Stimulated activated CD4-positive, alpha-beta T cell treated with anti-CD3 and anti-CD28 coated beads, Interleukin-4, amount 100 ng/mL, for 24 hours (primary cell): ENCODE measurements at places on chromosomes 3 and 15.
A peak's percentile ranks its signal among the peaks of the same experiment; 100 is the strongest.

DNA sequence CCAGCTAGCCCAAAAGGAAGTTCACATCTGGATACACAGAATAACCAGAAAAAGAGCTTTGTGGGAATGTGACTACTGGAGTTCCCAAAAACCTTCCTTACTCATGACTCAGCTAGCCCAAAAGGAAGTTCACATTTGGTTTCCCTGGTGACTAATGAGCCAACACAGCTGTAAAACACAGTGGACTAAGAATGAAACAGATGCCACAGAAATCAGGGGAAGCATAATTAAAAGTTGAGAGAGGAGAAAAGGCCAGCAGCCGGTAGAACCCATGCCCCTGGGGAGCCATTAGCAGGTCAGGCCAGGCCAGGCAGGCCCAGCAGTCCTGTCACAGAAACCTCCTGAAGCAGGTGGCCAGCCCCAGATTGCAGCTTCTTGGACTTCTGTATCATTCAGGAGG is 130.3 kb downstream of the GHSR start:
- DNase-seq = no peak

DNA sequence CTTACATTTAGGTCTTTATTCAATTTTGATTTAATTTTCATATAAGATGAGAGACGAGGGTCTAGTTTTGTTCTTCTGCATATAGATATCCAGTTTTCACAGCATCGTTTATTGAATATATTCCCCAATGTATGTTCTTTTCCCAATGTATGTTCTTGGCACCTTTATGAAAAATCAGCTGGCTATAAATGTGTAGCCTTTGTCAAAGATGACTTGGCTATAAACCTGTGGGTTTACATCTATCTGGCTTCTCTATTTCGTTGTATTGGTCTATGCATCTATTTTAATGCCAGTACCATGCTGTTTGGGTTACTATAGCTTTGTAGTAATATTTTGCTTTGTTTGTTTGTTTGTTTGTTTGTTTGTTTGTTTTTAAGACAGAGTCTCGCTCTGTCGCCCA is 11.7 kb upstream of the IREB2 start:
- DNase-seq = no peak

DNA sequence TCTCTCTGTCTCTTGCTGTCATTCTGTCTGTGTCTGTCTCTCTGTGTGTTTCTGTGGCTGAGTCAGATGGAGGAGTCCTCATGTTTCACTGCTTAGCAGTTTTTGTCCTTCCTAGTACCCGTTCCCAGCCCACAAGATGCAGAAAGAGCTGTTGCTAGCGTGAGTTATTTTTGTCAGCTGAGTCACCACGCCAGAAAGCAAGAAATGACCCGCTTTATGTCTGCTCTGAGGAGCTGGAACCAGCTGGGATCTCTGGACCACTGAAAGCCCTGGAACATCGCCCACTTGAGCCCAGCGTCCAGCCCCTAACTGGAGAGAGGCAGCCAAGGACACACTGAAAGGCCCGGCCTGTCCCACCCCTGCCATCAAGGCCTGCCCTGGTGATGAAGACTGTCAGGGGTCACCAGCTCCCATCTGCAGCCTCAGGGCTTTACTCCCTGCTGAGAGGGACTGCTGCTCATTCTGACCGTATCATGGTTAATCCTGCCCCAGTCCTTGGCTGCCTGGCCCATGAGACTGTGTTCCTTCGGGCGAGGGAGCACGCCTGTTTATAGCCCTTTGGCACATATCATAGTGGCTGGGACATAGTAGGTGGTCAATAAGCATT is 101.7 kb upstream of the TPM1 start:
- DNase-seq = peak; percentile 14

DNA sequence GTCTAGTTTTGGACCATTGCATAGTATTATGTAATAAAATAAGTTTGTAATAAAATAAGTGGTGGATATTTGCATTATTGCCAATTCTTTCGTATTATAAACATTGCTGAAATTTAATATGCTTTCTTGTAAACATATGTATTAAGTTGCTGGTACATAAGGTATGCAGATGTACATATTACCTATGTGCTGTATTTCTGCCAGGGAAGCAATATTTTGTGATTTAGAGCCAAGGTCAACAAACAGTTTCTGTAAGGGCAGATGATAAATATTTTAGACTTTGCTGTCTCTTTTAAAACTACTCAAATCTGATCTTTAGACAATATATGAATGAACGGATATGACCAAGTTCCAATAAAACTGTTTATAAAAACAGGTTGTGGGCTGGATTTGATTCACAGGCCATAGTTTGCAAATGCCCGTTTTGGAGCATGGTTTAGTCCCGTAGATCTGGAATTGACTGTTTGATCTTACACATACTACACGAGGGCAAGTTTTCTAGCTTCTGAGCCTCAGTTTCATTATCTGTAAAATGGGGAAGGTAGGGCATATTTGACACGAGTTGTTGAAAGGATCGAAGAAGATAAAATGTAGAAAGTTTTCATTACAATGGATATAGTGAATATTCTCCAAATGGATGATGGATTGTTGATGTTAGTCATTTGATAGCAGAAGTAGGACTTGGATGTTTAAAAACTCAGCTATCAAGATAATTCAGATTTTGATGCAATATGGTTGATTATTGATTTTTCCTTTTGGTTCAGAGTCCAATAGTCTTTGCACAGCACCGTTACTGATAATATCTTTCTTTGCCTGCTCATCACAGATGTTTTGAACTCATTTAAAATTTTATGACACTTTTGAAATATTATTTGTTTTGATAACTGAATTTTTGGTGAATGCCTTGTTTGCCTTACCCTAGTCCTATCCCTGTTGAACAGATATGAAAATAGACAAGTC is 394.6 kb downstream of the FEZF2 start:
- no peak for DNase-seq

- DNase-seq = no peak
Measured at GRCh38 chr3:124248471-124249028, 256.6 kb upstream of the ROPN1 start.

DNA sequence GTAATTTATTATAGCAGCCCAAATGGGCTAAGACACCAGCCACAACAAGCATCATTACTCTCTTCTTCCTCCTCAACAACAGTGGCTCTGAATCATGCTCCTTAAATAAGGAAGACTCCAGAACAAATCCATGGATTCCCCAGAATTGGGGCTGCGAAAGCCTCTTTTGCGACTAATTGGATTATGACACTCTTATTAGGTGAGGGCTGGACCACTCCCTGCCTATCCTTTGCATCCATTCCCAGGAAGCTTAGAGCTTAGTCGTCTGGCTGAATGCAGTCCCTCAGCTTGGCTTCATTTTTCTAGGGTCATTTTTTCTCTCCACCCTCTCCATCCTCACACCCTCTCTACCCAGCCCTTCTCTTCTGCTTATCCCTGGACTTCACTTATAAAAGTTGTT is 227.7 kb downstream of the ZNF621 start:
- DNase-seq = no peak

DNA sequence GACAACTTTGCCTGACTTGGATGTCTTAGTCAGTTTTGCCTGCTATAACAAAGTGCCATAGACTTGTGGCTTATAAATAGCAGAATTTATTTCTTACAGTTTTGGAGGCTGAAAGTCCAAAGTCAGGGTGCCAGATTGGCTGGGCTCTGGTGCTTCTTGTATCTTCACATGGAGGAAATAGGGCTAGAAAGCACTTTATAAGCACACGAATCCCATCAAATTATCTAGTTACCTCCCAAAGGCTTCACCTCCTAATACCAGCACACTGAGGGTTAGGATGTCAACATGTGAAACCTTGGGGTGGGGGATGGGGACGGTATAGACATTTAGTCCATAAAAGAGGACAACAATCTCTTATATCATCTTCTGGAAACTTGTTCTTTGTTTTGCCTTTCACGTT is 116.8 kb downstream of the SQOR start:
- no peak for DNase-seq

- DNase-seq = no peak
Measured at GRCh38 chr3:70247955-70248354, 64.5 kb downstream of the MDFIC2 start.

DNA sequence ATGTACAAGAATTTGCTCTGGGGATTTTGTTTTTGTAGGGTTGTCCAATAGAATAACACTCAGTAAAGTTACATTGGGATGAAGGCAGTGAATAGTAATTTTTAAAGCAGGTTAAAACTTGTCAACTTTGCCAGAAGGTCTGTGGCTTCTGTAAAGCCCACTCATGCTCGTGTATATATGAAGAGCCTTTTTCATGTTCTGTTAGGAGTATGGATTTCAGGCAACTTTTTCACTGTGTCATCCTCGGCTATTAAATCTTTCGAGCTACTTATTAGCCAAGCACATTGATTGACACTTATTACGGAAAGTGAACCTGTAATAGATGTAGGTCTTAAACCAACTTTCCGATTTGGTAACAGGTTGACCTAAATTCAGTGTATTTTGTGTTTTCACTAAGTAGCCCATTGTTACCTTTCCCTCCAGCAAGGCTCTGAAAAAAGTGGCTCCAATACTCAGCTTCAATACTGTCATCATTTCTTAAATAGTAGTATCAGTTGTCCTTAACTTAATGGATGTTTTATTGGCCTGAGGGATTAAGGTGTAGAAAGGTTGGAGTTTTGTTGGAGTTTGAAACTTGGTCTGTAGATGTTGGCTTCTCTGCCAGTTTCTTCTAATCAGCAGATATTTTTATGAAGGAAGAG is 1.7 kb downstream of the PAK2 start:
- no peak for DNase-seq

GRCh38 chr3:126480206-126480605 is 4.5 kb upstream of the ZXDC start:
- DNase-seq = no peak

GRCh38 chr15:48317221-48317620 is 14.0 kb upstream of the DUT start:
- DNase-seq = no peak

DNA sequence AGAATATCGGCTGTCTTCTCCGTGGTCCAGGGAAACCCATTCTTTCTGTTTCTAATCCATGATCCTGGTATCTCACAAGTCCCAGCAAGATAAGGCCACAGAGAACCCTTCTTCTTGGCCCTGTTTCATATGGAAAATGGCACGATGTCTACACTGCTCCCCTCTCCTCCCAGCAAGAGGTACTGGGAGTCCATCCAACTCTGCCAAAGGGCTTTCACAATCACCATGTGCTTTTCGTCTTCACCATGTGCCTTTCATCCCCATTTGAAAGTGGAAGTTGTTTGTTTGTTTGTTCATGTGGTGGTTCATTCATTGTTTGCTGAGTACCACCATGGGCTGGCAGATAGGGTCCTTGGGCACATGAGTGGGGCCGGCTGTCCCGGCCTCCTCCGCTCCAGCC is 5.5 kb downstream of the ITIH3 start:
- no peak for DNase-seq

DNA sequence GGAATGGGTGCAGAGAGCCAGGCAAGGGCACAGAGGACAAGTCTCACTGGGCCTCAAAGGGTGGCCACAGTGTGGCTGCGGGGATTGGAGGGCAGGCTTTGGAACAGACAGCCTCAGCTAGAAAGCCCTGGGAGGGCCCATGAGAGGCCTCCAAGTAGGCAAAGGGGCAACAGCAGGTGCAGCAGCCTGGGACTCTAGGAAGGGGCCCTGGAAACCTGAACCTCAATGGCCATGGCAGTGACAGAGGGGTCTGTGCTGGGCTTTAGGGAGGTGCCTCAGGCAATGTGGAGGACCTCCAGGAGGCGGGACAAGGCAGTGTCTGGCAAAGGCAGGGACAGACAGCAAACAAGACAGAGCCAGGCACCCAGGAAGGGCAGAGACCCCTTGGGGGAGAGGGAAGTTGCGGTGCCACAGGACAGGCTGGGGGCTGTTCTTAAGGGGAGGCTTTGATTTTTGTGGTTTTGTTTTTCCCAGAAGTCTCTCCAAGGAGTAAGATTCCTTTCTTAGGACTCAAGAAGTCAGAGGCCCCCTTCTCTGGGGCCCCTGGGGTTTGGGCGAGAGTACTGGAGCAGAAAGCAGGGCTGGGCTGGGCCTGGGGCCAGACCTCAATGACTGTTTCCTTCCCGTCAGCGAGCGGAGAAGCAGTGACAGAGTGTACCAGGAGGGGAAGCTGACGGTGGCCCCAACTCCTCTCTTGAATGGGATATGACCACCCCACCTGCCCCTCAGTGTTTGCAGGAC is 9.7 kb downstream of the STOML1 start:
- peak; percentile 27 for DNase-seq

GRCh38 chr15:55676507-55676906 is 66.4 kb downstream of the PRTG start:
- no peak for DNase-seq

DNA sequence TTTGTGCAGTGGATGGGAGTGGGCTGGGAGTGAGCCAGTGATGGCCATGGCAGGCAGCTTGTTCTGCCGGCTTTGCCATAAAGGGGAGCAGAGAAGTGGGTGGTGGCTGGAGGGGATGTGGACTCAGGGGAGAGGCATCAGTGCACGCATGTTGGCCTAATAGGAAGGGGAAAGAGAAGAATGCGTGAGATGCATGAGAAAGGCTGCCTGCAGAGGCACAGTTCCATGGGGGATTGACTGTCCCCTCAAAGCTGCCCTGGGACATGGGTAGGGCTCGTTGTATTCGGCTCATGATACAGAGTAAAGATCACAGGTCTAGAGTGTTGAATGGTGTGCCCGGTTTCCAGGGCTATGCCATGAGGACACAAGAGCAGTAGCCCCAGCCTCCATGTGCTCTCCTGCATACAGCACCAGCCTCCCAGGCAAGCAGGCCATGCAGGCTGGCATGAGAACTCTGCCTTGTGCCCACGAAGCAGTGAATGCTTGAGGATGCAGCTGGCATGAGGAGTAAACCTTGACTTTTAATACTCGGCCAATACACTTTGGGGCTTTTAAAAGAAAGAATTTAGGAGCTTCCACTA is 68.0 kb upstream of the SNRPA1 start:
- DNase-seq = no peak

GRCh38 chr3:34582055-34582454 is 783.6 kb downstream of the PDCD6IP start:
- DNase-seq = no peak

- DNase-seq = no peak
Measured at GRCh38 chr15:78399091-78399490, 38.9 kb upstream of the IREB2 start.

DNA sequence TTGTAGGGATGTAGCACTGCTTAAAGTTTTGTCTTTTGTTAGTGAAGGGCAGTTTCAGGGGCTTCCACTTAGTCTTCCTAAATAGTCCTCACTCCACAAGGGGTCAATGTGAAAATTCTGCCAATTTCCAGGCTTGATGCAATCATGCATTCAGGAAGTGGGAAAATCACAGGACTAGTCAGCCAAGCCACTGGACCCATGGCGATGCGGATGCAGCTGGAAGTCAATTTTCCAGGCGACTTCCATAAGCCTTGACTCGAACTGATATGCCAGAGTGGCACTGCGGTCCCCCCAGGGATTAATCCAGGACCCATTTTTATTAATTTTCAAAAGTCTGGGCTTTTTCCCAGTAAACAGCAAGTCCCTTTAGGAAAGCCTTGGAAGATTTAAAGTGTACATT is 26.1 kb downstream of the GBE1 start:
- no peak for DNase-seq

DNA sequence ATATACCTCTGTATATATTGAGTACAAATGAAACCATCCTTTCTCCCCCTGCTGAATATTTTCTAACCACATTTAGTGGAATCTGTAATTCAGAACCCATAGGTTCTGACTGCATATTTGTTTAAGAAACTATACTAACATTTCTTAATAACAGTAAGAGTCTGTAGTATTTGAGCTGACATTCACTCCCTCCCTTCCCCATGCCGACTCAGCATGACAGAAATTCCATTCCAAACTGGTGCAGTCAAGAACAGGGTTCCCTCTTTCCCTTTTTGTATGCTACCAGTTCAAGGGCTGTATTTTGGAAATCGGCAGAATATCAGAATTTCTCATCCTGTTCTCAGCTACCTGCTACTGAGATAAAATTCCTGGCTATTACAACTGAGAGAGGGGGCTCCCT is 796.6 kb upstream of the DPPA4 start:
- no peak for DNase-seq

- no peak for DNase-seq
Measured at GRCh38 chr15:96360581-96361308, 30.2 kb downstream of the NR2F2 start.
